ENCODE measurements at places on chromosomes 4 and X.

DNA sequence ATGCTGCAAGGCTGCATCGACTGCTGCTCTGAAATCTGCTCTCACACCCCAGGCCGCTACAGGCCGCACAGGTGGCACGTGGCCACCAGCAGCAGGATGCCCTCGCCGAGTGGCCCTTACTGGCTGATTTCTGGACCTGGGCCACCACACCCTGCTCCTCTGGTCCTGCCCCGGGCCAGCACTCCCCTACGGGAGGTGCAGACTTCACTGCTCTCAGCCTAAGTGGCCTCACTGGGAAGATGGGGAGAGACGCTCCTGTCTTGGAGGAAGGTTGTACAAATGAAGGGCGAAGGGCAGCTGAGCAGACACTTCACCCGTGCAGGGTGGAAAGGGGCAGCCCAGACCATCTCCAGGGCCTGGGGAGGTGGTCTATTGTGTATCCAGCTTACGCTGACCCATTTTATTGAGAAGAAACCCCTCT, 72.5 kb downstream of the ACOX3 start:
- no peak for DNase-seq

DNA sequence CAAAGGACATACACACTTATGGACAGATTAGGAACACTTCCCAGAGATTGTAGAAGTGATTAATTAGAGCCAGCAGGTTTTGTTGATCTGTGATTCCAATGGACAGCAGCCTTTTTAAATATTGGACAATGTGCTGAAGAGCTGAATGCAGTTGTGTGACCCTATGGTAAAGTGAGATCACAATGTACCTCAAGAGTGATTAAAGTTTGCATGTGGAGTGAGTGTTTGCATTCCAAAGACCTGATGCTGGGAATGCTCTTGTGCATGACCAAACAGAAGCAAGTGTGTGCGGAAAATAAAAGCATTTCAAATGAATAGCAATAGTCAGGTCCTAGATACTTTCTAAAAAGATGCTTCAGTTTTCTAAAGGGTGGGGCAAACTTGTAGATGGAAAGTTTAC, 154.1 kb downstream of the BANK1 start:
- no peak for DNase-seq

DNA sequence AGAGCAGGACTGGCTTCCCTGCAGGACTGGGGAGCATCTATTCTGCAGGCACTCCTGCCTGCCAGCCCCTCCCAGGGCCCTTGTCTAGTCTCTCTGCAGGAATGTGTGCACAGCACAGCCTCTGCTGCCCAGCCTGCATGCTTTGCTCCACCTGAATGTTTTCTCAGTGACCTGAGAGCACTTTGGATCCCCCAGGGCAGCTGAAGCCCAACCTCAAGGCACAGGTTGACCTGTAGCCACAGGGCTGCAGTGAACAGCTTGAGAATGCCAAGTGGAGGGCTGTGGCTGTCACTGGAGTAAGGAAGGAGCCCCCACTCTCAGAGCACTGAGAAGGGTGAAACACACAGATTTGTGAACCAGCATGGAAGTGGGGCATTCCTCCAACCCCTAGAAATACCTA, 760.2 kb downstream of the STIM2 start:
- DNase-seq: no peak

- DNase-seq: no peak
These were observed 204.9 kb downstream of the AFAP1 start for GRCh38 chr4:7734651-7735260.

DNA sequence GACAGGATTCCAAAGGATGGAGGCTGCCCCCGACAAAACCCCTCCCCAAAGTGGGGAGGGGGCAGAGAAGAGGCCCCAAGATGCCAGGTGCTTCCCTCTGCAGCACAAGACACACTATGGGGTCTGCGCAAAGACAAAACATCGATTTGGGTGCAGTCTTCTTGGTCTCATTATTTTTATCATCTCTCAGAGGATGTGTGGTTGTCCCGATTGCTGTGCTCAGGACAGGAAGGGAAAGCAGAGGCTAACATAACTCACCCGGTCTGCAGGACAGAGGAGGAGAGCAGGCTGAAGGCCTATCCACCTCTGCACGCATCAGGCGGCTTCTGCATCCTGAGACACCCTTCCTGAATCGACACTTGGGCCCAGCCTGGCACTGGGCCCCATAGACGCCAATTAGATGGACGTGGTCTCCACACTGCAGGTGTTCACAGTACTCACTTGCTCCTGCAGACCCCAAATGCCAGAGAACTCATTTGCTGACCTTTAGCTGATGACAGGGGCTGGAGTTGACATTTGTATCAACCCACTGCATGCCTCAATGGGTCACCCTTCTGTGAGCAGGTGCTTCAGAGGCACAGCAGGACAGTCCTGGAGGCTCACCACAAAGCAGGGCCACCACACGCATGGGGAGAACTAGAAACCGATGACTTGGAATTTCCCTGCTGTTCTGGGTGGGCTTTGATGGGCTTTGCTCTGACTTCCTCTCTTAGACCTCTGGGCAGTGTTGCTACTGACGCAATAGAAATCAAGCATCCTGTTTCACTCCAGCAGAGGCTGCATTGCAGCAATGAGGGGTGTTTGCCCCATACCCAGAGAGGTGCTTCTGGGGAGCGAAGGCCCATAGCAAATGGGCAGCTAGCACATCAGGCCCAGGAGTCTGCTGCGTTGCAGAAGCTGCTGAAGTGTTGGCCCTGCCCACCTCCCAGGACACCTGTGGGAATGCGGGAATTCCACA, 96.3 kb upstream of the ENPP6 start:
- peak; percentile 90 for DNase-seq

- no peak for DNase-seq
These were observed 49.4 kb downstream of the RHOH start for GRCh38 chr4:40246011-40246900.

GRCh38 chr4:108396900-108397497, 223.4 kb upstream of the RPL34 start:
- no peak for DNase-seq

DNA sequence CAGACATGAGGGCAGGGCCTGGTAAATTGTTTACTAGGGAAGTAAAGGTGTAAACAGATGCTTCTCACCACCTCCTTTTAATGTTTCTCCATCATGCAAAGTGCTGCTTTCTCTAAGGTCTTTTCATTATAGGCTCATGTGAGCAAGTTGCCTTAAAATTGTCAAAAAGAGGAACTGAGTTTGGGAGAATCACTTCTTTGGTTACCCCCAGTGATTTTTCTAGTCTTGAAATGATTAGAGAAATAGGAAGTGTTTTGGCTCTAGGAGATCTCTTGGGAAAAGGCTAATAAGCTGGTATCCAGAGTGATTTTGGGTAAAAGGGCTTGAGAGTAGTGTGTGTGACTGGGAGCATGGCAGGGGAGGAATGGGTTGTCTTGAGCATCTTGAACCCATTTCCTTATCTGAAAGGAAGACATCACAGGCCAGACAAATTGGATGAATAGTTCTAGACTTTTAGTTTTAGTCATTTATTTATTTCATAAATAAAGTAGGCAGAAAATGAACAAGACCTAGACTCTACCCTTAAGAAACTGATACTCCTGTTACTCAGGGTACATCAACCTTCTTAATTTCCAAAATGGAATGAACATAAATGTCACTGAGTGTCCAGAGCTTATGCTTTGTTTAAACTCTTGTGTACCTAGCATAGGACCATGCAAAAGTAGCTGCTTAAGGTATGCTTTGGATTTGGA, 14.2 kb downstream of the GRPR start:
- DNase-seq: no peak

DNA sequence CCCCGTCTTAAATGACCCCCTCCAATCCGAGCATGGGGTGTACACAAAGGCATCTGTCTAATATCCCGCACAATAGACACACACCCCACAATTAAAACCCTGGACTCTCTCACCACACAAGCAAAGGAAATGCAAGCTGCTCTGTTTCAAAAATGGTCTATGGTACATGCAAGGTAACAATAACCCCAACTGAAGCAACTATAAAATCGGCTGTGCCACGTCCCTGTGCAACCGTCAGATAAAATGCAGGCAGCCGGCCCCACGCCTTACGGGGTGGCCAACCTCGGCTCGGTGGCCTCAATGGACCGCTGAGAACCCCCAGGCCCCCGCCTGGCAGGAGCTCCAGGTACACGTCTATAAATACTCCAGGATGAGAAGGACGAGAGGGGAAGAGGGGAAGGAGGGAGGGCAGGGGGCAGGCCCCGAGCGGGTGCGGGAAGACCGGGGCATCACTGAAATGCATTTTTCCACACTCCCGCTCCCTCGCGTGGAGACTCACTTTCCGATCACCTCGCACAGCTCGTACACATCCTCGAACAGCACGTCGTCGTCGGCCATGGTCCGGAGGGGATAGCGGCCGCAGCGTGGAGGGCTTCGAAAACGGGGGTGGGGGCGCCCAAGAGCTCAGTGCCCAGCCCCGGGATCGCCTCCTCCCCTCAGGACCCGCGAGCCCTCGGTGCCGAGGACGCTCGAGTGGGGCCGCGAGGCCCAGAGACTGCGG, 763 bp downstream of the CASK start:
- DNase-seq: no peak

GRCh38 chrX:21802054-21802670, 37.3 kb upstream of the MBTPS2 start:
- no peak for DNase-seq

DNA sequence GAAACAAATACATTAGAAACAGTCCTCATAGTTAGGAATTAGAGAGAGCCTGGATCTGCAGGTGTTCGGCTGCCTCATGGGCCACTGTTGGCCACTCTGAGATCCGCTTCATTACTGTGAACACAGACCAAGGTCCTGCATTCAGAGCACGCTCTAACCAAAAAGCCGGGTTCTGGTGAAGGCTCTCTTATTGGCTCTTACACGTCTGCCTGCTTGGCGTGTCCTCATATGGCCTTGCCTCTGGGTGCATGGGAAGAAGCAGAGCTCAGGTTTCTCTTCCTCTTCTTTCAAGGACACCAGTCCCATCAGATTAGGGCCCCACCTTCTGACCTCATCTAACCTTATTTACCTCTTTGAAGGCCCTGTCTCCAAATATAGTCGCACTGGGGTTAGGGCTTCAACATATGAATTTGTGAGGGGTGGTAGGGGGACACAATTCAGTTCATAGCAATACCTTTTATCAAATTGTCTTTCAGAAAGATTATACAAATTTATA, 37.1 kb upstream of the ELF2 start:
- peak; percentile 77 for DNase-seq

DNA sequence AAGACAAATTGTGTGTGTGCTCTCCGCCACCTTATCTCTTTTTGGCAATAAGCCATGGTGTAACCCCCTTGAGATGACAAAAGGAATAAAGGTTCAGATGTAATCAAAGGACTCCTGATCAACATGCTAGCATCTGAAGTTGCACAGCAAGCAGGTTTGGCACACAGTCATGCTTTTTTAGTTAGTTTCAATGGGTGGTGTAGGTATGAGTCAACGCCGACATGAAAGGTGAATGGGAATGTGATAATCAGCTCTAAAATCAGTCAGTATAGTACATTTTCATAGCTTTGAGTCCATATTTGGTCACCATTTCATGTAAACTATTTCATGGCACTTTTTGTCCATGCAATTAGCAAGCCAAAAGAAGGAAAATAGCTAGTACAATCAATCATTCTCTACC, 50.4 kb upstream of the ETNPPL start:
- DNase-seq: no peak

DNA sequence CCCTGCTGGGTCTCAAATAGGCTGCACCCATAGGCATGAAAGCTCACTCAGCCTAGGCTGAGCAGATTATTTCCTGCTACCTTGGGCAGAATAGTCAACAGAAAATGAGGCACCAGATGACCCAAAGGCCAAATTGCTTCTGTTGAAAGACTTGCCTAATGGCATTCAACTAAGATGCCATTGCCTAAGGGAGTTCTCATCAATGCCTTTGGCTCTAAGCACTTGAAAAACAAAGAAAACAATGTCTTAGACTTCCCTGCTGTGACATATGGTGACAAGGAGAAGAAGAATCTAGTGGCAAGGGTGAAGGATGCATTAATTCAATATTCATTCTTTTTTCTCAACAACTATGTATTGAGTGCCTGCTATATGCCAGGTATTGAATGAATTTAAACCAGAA, 25.7 kb upstream of the PCDH19 start:
- DNase-seq: no peak

DNA sequence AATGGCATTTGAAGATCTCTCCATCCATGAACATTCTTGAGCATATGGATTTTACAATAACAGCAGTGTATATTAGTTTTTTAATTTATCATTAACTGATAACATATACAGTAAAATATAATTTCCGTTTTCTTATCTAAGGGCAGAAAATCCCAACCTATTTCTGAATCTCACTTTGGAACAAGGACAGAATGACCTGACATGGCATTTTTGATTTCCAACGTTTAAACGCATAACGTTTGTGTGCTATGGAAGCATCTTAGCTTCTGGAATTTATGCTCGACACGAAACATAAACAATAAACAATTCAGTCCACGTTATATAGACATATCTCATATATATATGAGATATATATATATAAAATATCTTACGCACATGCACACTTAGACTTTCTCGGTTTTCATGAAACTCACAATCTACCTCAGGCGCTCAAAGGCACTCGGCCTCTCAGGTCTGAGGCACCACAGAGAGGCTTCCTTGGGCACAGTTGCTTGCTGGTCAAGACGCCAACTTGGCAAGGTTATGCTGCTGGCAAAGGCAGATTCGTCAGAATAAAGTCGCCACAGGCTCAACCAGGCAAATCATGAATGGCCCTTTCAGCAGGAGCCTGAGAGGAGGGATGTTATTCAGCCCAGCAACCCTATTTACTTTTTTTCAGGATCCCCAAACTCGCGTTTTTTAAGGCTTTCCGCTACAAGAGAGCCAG, 1.0 kb upstream of the UGT8 start:
- DNase-seq: no peak

DNA sequence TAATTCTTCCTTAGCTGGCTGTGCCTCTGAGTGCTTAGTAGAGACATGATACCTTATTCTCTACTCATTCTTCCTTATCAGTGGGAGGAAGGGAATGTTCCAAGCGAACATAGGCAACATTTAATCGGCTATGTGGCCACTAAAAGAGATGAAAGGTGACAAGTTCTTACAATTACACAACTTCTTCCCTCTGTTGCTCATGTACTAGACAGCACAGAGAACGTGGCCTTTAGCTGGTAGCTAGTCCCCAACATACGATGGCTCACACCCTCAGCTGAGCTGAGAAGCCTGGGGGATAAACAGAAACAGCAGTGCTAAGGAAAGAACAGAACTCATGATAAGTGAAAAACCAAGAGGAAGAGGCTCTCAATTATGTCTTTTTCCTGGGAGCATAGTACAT, 52.2 kb downstream of the APOO start:
- no peak for DNase-seq

Data from GM12864 (cell line).